ENCODE measurements at places on chromosomes 13 and 19. TPM values are rescaled to one million over a fixed set of nuclear protein-coding genes. Genes with fewer than 3 reads are reported as not detected.

Gene RASIP1
- 0.71 TPM for total RNA-seq

DNA sequence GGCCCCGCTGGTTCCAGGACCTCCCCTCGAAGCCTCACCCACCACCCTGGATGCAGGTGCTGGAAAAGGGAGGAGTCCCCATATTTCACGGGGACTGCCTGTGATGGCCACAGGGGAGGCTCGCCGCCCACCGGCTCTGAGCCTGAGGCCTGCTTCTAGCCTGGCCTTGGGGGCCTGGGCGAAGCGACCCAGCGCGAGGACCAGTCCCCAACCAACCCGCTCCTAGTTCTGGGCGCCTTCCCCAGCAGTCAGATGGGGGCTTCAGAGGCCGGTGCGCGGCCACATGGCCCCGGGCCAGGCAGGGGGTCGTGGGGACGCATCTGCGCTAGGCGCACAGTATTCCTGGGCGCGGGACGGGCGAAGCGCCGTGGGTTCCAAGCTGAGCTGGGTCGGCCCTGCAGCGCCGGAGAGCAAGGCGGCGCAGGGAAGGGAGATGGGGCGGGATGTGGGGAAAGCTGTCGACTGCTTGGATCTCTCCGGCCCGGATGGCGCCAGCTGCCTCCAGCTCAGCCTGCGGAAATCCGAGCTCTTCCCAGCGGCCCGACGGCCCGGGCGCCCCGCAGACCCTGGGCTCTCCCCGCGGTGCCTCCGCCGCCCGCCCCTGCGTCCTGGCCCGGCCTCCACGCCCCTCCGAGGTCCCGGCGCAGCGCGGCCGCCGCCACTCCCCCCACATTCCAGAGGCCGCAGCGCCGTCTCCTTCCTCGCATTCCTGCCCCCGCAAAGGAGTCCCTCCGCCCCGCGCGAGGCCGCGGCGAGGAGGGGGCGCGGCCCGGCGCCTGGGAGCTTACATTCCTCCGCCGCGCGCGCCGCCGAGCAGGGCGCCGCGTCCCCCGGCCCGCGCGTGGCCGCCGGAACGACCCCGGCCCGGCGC lies at the start of gene WTIP:
WTIP (plus strand) TSS at position 788 of the 871 bp plus-strand sequence. CDS start 217 bp downstream, outside the sequence.
- no peak for DNase-seq

DNA sequence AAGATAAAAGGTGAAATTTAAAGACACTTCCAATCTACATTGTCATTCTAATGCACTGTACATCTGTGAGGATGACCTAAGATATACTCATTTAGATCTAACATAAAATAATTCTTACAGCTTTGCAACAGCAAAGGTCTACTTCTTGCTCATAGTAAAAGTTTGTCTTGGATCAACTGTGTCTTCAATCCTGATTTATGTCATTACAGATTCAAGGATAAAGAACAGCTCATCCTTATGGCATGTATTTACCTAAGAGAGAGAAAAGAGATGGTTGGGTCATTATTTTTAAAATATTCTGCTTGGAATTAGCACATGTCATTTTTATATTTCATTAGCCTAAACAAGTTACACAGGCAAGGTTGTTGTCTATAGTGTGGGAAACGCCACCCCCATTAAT lies 2193.1 kb downstream of the PCDH9 start:
- no peak for DNase-seq

DNA sequence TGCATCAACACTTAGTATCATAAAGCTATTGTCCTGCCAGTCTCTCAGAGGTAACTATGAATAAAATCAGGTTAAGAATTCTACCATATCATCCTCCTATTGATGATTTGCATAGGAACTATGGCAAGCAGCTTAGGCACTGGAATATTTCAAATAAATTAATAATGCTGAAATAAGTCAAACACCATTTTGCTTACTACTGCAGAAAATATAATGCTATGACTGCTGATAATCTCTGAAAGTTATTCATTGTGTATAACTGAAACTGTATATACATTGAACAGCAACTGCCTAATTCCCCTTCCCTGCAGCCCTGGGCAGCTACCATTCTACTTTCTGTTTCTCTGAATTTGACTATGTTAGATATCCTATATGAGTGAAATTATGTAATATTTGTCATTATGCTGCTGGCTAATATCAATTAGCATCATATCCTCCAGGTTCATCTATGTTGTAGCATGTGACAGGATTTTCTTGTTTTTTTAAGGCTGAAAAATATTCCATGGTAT lies 318.8 kb upstream of the SGCG start:
- DNase-seq = no peak

Gene RFPL4AL1
- total RNA-seq = not detected

GRCh38 chr13:29956853-29957252 lies 106.4 kb upstream of the UBL3 start:
- DNase-seq = no peak

Gene SHANK1
- total RNA-seq = not detected
